ENCODE measurements at places on chromosomes 7 and 10.
A peak's percentile ranks its signal among the peaks of the same experiment; 100 is the strongest.

DNA sequence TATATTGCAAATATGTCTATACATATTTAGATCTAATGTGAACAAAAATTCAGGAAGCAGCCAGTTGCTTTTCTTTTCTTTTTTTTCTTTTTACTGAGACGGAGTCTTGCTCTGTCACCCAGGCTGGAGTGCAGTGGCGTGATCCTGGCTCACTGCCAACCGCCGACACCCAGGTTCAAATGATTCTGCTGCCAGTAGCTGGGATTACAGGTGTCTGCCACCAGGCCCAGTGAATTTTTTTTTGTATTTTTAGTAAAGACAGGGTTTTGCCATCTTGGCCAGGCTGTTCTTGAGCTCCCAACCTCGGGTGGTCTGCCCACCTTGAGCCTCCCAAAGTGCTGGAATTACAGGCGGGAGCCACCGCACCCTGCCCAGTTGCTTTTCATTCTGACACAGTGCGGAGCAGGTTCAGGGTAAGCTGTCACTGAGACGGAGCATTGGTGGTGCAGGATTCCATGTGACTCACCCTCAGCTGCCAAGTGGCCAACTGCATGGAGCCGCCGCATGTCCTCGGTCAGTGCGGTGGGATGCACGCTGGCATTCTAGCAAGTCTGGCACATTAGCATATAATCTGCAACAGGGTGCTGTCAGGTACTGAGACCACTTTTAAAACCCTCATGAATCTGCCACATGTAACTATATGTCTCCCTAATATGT, 362.7 kb downstream of the DNAJB6 start:
- DNase-seq: no peak

DNA sequence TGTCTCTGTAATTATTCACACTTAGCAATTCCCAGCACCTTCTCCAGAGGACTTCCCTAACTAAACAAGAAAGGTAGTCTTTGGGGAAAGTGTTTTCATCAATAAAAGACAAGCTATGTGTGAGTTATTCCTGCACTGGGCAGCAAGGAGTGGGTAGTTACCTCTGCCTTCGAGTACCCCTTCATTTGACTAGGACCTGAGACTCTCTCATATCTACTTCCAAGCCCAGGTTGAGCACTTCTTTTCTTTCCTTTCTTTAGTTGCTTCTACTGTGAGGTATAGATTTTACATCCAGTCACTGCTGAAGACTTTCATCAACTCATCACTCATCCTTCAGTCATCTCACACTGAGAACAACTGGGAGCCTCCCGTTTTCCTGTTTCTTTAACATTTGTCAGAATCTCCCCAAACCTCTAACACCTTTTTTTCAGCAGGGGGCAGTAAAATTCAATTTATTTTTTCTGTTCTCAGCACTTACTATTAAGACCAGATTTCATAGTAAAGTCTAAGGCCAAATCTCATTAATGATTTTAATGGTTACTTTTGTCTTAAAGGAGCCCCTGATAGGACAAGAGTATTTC, 80.1 kb upstream of the PRSS1 start:
- DNase-seq: peak; percentile 2

GRCh38 chr10:34504534-34504933, 310.6 kb downstream of the PARD3 start:
- peak; percentile 52 for DNase-seq

- peak; percentile 92 for DNase-seq
Measured at GRCh38 chr10:68153473-68154210, 44.4 kb downstream of the MYPN start.

- peak; percentile 93 for DNase-seq
Measured at GRCh38 chr10:110005719-110006118, 2.1 kb upstream of the ADD3 start.

GRCh38 chr10:124722798-124723783, 21.1 kb downstream of the FAM53B start:
- no peak for DNase-seq

DNA sequence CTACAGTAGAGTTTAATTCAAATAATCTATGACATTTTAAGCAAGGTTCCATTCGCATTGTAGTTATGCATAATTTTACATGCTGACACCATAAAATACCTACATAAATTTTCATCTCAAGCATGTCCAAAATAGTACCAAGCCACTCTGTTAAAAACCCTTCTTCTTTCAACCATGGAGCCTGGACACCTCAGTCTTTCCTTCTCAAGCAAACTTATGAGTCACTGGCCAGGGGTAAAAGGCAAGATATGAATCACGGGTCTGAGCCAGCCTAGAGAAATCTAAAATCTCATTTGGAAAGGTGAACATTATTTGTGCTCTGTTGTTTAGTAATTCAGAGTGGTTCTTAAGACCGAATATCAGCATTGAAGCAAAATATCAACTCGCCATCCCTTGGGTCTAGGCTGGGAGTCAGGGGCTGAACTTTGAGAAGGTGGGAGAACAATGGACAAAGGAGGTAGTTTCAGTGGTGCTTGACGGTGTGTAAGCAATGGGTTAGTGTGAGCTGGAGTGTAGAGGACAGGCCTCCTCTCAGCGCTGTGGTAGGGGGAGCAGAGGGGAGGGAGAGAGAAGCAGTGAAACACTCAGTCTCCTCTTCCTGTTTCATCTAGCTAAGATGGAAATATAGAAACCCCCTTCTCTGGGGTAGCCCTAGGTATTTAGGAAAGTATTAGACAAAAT, 19.1 kb upstream of the GPAM start:
- no peak for DNase-seq

DNA sequence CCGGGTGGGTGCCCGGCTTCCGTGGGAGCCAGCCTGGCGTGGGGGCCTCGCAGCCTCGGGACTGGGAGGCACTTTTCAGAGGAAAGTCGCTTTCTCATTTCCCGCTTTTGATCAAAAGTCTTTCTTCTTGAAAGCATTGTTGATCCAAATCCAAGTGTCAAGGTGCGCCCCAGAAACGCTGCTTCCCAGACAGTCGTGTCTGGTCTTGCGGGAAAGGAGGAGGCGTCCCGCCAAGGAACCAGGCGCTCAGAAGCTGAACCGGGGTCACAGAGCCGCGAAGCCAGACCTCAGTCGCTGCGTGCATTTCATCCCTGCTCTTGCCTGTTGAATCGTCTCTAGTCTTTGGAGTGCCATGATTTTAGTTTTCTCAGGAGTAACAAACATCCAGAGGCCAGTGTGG, 1.1 kb upstream of the BNIP3 start:
- DNase-seq: no peak

DNA sequence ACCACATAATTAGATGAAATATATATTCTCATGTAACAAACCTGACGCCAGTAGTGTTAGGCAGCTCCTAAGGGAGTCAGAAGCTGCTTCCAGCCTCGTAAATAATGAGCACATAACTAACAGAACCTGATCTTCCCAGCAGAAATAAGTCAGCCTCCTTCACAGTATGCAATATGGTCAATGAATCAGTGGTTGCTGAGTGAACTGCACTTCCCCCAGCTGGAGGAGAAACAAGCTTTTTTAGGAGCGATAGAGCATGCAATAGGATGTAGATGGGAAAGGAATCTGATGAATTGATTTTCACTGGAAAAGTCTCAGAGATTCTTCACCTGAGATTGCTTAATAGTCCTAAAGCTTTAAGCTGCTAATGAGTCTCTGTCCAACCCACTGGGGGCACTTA, 337.2 kb upstream of the LRGUK start:
- DNase-seq: peak; percentile 52

DNA sequence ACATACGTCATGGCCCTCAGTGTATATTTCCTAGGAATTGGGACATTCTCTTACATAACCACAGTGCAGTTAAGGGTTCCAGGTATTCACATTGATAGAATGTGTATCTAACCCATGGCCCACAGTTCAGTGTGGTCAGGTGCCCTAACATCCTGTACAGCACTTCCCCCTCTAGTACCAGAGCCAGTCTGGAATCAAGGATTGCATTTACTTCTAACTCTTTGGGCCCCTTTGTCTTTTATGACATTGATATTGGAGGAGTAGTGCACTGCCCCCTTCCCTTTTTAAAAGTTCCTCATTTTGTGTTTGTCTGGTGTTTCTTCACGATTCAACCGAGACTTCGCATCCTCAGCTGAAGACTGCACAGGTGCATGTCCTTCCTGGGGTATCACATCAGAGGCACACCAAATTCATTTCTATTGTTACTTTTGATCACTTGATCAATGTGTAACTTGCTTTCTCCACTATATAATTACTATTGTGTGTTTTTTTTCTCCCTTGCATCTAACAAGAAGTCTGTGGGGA, 22.4 kb upstream of the NPFFR1 start:
- no peak for DNase-seq

DNA sequence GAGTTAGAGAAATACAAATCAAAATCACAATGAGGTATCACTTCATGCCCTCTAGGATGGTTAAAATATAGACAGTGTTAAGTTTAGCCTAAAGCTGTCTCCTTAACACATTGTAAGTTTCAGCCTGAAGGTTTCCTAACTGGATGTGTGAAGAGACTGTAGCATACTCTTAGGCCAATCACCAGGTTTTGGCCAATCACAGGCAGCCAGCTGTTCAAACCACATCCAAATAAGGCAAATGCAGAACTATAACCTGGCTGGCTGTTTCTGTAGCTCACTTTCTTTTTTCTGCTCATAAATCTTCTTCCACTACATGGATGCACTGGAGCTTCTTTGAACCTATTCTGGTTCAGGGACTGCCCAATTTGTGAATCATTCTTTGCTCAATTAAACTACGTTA, 19.7 kb downstream of the ESYT2 start:
- DNase-seq: no peak

DNA sequence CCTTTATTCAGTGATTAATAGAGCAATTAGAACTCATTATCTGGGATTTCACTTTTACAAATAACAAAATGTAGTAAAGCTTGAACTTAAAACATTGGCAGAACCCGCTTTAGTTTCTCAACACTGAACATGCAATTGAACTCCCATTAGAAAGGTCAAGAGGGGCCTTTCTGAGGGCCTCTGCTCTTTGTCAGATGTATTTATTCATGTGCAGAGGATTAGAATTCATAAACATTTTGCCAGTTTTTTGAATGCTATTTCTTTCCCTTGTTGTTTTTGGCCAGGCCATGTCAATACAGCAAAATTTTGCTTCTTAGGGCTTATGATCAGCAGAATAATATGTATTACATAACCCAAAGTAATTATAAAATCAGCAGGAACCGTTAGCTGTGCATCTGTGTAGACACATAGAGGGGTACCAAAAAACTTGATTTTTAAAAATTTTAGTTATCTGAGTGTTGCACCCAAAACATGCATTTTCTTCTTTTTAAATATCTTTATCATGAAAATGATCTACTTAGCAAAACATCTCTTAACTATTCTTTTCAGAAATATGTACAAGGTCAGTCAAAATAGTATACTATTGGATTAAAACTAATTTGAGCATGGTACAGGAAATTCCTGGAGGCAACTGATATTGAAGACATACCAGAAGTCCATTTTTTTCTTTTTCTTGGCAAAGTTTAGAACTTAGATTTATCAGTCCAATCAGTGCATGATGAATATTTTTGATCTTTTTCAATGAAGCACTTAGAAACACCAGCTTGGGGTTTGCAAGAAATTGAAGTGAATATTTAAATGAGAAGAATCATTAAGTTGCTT, 177.5 kb downstream of the TWIST1 start:
- DNase-seq: no peak

DNA sequence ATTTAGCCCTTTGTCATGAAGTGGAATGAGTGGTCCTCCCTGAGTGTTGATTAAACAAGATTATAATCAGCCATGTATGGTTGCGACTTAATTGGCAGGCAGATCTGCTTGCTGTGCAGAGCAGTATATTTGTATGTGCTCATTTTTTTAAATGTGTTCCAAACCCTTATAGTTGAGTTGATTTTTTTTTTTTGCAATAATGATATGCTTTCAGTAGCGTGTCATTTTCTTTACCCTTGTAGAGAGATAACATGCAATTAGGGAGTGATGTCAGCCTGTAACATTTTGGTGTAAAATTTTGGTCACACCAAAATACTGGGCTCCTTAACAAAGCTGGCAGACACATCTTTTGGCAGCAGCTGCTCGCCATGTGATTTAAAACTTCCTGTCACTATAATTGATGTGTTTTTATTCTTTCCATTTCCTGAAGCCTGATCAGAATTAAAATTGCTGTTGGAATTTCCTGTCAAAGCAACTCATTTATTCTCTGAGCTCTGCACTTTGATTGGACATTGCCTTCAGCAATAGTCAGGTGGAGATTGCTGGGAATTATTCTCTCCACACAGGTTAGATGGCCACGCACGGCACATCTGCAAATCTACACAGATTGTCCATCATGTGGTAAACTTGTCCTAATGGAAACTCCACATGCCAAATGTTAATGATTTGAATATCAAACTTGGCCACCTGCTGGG, 125.3 kb downstream of the DYNC1I1 start:
- no peak for DNase-seq

GRCh38 chr7:142746264-142746663, 3.0 kb upstream of the PRSS1 start:
- DNase-seq: no peak

DNA sequence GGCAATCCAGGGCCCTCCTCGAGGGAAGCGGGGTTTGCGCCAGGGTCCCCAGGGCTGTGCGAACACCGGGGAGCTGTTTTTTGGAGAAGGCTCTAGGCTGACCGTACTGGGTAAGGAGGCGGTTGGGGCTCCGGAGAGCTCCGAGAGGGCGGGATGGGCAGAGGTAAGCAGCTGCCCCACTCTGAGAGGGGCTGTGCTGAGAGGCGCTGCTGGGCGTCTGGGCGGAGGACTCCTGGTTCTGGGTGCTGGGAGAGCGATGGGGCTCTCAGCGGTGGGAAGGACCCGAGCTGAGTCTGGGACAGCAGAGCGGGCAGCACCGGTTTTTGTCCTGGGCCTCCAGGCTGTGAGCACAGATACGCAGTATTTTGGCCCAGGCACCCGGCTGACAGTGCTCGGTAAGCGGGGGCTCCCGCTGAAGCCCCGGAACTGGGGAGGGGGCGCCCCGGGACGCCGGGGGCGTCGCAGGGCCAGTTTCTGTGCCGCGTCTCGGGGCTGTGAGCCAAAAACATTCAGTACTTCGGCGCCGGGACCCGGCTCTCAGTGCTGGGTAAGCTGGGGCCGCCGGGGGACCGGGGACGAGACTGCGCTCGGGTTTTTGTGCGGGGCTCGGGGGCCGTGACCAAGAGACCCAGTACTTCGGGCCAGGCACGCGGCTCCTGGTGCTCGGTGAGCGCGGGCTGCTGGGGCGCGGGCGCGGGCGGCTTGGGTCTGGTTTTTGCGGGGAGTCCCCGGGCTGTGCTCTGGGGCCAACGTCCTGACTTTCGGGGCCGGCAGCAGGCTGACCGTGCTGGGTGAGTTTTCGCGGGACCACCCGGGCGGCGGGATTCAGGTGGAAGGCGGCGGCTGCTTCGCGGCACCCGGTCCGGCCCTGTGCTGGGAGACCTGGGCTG, 26.0 kb downstream of the PRSS2 start:
- DNase-seq: no peak

- DNase-seq: peak; percentile 5
Measured at GRCh38 chr10:28587970-28588290, 55.0 kb downstream of the WAC start.

- no peak for DNase-seq
Measured at GRCh38 chr10:131044379-131045111, 267.0 kb downstream of the TCERG1L start.
